ENCODE measurements at places on chromosomes 3 and 15.

DNA sequence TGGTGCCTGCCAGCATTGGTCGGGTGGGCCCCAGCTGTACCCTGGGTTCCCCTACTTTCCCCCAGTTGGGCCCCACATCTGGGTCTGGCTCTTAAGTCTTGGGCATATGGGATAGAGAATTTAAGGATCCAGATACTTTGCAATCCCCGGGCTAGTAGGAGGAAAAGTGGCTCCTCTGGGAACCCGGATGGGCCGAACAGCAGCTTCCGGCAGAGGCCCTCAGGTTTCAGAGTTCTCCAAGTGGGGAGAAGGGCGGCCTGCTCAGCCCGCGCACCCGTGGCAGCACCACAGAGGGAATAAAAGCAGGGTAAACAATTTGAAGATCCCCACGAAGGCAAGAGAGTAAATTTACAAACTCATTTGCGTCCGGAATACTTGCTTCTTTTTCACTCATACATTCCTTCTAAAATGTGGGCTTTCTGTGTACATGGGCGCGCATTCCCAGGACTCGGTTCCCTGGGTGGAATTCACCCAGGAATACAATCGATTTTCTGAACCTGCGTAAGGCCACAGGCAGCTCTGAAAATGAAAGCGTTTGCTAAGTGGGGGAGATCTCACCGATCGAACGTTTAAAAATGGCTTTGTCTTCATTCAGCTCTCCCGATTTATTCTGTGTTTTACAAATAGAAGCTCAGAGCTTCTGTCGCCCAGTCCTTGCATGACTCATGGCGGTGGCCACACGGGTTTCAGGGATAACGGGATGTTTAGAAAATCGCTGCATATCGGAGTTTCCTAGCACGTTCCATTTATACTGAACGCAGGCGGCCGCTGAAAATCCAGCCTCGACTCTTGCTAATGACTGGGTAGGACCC lies 74.0 kb upstream of the POLG start:
- no peak for DNase-seq

GRCh38 chr15:95296643-95297042 lies 1033.9 kb upstream of the NR2F2 start:
- DNase-seq = no peak

GRCh38 chr15:59439576-59439975 lies 1.6 kb downstream of the FAM81A start:
- no peak for DNase-seq

DNA sequence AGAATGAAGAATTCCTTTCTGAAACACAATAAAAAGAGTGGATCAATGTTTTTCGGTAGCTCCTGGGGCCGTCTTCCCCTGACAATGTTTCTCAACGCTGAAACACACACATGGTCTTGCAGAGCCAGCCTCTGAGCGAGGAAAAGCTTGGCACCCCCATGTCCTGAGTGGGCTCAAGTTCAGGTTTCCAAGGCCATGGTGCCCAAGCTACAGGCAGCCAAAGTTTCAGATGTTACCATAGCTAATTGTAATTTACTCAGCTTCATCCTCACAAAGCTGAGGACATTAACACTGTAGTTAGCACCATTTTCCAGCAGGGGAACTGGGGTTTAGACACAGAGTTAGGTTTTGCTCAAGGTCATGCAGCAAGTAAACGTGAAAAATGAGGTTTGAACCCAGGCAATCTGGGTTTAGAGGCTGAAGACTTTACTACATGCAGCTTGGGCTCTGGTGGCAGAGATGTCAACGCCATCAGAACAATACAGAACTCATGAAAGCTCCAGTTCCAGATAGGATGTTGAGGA lies 199.1 kb downstream of the TJP1 start:
- DNase-seq = no peak

- DNase-seq = no peak
These were observed 123.6 kb upstream of the SMAD3 start for GRCh38 chr15:66941791-66942190.

DNA sequence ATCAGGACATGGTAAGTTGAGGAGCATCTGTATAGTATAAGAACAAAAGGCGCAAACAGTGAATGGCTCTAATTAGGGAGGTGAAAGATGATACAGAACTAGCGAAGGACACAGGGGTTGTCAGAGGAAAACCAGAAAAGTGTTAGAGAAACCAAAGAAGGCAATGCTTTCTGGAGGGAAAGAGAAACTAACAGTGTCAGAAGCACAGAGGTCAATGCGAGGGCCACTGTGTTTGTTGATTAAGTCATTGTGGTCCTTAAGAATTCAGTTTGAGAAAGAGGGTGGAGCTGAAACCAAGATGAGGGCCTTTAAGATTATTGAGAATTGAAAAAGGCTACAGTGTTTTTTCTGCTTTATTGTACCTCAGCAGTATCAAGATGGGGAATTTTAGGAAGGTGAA lies 28.8 kb downstream of the ATG7 start:
- no peak for DNase-seq

GRCh38 chr3:186411994-186412393 lies 50.0 kb upstream of the DGKG start:
- DNase-seq = no peak

DNA sequence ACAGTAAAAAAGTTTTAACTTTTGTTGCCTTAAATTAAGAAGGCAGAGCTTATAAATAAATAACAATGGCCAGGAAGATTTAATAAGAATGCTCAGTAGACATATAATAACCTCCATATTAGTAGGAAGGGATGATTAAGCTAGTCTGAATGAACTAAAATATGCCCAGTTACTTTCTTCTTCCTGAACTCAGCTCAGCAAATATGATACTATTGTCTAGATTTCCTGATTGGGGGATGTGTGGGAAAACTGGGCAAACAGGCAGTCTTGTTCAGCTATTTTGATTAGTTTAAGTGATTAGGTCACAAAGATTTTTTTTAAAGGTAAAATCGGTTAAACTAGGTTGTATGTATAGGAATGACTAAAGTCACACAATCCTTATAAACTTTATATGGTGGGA lies 167.2 kb upstream of the SLC2A2 start:
- DNase-seq = no peak

- DNase-seq = no peak
These were observed 66.7 kb downstream of the SLC6A1 start for GRCh38 chr3:11059090-11059798.

- DNase-seq = no peak
These were observed 777 bp downstream of the RNU5B-1 start for GRCh38 chr15:65305150-65305758.

DNA sequence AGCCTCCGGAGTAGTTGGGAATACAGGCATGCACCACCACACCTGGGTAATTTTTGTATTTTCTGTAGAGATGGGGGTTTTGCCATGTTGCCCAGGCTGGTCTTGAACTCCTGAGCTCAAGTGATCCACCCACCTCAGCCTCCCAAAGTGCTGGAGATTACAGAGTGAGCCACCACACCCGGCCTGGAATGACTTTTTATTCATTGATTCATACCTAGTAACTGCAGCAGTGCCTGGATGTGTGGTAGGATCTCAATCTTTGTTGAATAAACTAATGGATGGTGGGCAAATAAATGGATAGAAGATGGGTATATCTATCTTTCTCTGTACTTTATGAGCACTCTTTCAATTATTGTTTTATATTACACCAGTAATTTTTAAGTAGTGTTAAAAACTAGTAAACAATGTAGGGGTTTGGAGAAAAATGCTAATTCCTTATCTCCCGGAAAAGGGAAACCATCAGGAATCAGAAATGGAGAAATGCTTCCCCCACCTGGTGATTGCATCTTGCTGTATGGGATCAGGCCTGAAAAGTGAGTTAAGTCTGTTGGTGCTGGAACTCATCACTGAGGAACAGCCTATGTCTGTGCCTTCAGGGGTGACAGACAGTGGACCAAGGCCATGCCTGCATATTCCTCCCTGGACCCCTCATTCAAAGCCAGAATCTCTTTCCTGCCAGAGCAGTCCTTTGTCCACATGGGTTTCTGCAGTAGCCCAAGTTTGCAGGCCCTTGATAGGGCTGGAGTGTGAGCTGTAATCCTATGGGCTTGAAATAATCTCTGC lies 161.0 kb upstream of the CTDSPL start:
- no peak for DNase-seq

DNA sequence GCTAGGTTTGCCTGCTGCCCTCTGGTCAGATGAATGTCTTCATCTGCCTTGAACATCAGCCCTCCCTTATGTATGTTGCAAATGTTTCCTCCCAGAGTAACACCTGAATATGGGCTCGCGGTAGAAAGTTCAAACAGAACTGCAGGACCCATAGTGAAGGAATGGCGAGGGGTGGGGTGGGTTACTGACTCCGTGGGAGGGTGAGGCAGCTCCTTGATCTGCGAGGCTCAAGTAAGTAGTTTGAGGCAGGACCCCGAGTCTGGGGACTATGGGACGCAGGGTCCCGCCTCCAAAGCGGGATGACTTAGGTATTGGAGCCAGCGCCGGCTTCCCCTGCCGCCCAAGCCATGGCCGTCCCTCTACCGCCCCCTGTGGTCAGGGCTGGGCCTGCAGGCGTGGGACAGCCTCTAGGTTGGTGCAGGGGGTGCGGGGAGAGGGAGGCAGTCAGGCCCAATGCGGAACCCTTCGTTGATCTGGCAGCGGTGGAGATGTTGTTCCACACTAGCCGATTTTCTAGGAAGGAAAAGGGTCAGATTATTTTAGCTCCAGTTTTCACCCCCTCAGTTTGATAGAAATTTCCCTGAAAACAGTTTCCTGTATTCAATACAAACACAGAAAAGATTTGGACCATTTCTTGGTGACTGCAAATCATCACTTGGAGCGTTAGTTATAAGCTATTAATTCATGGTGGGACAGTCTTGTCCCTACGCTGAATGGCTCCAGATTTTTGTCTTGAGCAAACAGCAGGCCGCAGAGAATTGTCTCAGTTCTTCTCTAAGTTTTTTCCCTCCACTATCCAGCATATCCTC lies 72.3 kb downstream of the CORO2B start:
- DNase-seq = no peak

- no peak for DNase-seq
These were observed 245.2 kb downstream of the TLE3 start for GRCh38 chr15:69852482-69852881.

DNA sequence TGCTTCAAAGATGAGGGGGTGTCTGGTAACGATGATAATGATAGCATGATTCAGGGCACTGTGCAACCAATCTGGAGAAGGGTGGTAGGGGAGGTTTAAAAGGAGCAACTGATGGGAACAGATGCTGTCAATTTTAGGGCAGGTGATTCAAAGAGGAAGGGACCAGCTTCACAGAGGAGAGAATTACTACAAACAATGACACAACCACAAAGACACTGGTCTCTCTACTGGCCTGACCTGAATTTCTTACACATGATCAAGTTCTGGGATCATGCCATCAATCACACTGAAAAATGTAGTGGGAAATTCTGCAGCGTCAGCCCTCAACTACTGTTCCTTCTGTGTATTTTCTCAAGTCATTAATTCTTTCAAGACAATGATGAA lies 2.6 kb upstream of the CDV3 start:
- DNase-seq = no peak

- DNase-seq = no peak
These were observed 16.3 kb upstream of the EMC3 start for GRCh38 chr3:10002951-10003350.

GRCh38 chr15:43316971-43317346 lies 13.4 kb downstream of the LCMT2 start:
- no peak for DNase-seq

- DNase-seq = no peak
These were observed 120.5 kb downstream of the GREM1 start for GRCh38 chr15:32838338-32838737.

- no peak for DNase-seq
These were observed 32.1 kb downstream of the TLNRD1 start for GRCh38 chr15:81032818-81033217.

All from cortex of kidney (tissue), 1 donor.